Activated T-cell treated with anti-CD3 and anti-CD28 coated beads, Interleukin-2, amount 50 U/mL, for 1 hour (primary cell): ENCODE measurements at places on chromosomes 5 and 9.

DNA sequence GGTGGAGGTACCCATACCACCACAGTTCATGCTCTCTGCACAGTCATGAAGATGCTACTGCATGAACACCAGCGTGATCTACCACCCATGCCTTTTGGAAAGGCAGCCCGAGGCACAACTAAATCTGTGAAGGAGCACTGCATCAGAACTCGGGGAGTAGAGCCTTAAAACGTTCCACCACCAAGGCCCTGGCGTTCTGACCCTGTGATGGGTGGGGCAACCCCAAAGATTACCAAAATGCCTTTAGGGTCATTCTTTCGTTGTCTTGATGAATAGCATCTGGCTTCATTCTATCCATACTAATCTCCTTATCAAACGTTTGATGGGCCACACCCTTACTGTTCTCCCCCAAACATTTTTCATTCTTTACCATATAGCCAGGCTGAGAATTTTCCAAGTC is 97.9 kb downstream of the ADAMTS6 start:
- DNase-seq: no peak

DNA sequence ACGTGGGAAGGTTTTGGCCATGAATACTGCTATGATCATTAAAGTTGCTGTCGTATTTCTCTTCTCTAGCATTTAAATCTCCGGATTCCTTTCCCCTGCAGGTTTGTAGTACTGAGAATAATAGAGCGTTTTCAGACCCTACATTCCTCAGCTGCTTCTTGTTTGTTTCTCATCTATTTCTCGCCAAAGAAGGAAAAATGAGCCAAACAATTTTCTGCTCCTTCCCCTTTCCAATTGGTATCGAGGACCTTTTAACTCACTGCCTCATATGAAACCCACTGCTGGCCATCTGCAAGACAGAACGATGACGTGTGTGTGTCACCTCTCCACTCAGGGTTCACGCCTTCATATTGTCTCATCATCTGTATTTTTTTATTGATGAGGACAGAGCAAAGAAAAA is 689.4 kb upstream of the WWC1 start:
- DNase-seq: no peak

- no peak for DNase-seq
Measured at GRCh38 chr5:41519801-41520200, 9.4 kb upstream of the PLCXD3 start.

DNA sequence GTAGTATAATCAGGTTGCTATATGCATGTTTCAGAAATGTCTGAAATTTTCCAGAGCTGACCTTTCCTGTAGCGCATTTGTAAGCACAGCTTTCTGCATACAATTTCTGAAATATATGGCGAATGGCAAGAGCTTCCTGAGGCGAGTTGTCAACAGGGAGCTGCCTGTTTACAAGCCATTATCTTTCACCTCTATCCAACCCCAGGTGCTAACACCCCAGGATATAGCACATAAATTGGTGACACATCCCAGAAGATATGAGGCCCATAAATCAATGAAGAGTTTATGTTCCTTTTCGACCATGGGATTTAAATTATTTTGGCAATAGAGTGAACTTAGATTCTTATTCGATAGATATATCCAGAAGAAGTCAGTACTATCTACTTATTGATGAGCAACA is 379.8 kb downstream of the KDM4C start:
- DNase-seq: no peak

GRCh38 chr9:129497005-129497812 is 123.7 kb downstream of the C9orf50 start:
- no peak for DNase-seq

- no peak for DNase-seq
Measured at GRCh38 chr9:96253059-96253696, 48.8 kb downstream of the HSD17B3 start.

DNA sequence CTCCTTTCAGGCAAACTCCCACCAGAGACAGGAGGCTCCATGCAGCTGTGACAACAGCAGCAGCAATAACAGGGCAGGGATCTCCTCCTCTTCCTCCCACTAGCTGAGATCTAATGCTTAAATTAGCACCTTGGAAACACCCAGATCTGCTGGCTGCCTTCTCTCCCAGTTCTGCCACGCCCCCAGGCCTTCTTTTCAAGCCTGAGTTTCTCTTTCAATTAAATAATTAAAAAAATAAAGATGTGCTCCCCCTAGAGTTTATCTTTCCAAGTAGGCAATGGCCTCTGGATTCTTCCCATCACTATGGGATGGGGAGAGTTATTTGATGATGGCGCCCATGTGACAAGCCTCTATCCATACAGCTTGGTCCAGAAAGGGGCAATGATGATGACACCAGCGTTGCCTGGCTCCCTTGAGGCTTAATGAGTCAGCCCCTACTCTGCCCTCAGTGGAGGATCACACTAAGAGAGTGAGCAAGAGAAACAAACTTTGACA is 3.8 kb downstream of the FAM219A start:
- no peak for DNase-seq

DNA sequence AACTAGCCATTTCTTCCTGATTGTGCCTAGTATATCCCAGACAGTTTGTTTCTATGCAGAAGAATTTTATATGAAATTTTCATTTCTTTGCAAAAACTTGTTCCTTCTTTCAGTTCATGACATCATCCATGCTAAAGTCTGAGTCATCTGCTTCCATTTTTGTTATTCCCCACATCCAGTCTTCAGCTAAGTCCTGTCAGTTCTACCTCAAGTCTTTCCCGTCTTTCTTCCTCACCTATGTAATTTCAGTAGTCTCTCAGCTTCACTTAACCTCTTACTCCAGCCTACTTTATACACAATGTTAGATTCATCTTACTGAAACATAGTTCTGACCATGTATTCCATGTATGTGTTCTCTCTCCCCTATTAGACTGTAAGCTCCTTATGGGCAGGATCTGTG is 39.1 kb downstream of the G3BP1 start:
- DNase-seq: no peak

DNA sequence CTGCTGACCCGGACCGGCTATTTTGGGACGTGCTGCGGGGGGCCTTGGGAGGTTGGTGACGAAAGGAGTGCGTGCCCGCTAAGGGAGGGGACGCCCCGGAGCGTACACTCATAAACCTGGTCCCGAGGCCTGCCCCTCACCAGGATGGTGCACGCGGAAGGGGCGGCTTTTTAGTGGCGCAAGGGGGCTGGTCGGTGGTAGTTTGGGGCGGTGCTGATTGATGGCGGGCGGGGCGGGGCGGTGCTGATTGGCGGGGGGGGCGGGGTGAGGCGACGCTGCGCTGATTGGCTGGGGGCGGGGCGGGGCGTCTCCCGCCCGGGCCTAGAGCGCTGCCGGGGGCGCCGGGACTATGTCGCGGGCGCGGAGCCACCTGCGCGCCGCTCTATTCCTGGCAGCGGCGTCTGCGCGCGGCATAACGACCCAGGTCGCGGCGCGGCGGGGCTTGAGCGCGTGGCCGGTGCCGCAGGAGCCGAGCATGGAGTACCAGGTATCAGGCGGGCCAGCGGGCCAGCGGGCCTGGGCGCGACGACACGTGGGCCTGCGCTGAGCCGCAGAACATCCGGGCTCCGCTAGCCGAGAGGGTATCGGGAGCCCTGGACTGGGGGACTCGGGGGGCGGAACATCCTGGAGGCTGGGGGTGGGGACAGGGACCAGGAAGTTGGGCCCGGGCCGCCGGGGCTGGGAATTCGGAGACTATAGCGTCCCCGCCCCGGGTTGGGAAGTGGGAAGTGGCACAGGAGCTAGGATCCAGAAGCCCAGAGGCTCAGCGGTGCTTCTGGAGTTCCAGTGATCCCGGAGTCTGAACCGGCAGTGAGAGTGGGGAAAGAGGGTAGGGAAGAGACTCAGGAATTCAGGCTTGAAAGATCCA is at the start of gene FPGS:
TSS of gene FPGS (plus strand) at position 307 of the 868 bp plus-strand sequence. CDS start at position 350, 43 bp downstream.
- peak; percentile 85 for DNase-seq

GRCh38 chr9:69822116-69822750 is 1.6 kb downstream of the CFAP95 start:
- DNase-seq: no peak
